ENCODE measurements at places on chromosomes 7 and 10.
A peak's percentile ranks its signal among the peaks of the same experiment; 100 is the strongest.

GRCh38 chr7:4683043-4683883, 1.2 kb downstream of the FOXK1 start:
- no peak for DNase-seq

DNA sequence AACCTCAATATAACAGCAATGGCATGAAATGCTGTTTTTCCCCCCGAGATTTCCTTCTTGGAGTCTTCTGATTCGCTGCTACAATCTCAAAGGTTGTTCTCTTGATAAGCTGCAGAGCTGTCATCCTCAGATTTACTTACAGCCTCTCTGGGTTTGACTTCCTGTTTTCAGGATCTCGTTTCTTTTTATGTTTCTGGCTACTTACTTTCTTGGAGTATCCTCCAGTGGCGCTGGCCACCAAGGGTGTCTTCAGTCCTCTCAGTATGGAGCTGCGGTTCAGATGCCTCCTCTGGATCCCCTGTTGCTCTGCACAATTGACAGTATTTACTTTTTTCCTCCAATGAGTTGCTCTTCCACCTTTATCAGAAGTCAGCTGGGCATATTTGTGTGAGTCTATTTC, 152.0 kb upstream of the TMEM72 start:
- no peak for DNase-seq

GRCh38 chr7:13282377-13282980, 595.0 kb downstream of the ARL4A start:
- DNase-seq: no peak

DNA sequence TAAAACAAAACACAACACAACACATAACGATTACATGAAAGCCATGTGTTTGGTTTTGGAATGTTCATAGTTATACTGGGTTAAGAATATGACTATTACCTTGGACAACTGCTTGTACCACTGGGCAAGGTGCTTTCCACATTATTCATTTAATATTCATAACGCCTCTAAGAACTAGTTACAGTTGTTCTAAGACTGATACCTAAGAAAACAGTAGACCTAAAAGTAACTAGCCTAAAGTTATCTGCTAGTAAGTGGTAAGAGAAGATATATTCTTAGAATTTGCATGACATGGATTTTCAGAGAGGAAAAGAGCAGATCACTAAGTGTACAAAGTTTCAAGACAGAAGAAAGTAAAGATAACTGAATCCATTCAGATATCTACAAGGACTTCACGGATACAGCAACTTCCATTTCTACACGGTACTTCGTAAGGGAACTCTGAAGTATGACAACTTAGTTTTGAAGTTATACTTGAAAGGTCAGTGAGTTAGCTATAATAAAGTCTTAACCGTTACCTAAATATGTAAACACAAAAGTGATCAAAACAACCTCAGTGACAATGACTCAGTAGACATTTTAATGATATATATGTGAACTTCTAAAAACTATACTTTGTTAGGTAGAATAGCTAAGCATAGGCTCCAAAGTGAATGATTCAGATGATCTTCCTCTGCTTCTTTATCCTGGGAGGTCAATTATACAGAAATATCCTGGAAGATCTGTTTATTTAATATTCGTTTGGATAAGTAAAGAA, 65.1 kb downstream of the MINDY3 start:
- no peak for DNase-seq

GRCh38 chr10:130655313-130656186, 519.4 kb downstream of the GLRX3 start:
- DNase-seq: no peak

- DNase-seq: no peak
Observed at GRCh38 chr7:74612015-74612829, 45.3 kb upstream of the GTF2I start.

DNA sequence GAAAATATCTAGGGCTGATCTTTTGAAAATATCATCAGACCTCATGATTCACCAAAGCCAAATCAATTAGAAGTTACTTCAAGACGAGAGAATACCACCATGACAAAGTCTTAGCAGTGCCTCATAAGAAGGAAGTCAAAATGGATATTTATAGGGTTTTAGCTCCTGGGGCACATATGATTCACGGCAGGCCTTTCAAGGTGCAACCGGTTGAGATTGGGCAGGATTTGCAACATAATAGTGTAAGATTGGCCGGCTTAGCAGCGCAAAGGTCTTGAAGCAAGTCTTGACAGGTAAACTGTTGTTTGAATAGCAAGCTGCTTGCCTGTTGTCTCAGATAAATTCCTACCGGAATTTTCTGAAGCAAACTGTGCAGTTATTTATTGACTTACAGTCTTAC, 17.5 kb downstream of the ADRB1 start:
- no peak for DNase-seq

DNA sequence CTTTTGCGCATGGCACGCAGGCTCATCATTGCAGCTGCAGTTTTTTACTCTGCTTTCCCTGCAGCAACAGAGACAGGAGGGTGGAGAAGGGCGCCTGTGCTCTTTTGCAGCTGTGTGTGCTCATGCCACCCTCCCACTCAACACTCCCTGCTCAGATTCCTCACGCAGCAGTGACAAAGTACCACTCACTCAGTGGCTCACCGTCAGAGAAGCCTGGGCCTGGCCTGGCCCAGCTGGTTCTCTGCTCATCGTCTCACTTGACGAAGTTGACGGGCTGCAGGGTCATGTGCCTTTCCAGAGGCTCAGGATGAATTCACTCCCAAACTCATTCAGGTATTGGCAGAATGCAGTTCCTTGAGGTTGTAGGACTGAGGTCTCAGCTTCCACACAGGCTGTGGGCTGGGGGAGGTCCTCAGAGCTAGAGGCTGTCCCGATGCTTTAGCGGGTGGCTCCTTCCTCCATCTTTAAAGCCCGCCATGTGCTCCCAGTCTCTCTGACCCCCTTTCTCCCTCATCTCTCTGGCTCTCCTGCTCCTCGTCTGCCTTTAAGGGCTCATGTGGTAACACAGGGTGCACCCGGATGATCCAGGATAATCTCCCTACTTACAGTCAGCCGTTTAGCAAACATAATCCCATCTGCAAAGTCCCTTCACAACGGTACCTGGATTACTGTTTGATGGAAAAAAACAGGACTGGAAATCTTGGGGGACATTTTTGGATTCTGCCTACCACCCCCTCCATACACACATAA, 25.8 kb downstream of the PTPRE start:
- no peak for DNase-seq

GRCh38 chr7:128000854-128001265, 30.4 kb downstream of the LRRC4 start:
- DNase-seq: no peak

GRCh38 chr10:5631936-5632335, 34.5 kb downstream of the ASB13 start:
- DNase-seq: no peak

GRCh38 chr7:50662996-50663395, 97.8 kb upstream of the DDC start:
- DNase-seq: no peak

DNA sequence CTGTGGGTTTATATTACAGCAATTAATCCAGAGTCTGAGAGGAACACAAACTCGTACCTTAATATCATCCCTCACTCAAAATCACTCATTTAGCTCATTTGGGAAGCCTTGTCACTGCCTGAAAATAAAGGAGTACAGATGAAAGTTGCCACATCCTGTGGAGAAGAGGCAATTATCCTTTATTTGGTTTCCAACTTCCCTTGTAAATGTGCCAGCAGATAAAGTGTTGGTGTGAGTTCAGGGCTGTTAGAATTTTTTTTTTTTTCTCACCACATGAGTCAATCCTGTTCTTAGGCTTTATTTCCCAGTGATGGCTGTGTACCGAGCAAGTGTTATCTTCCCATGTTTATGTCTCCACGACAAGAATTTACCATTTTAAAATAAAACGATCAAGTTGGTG, 99.0 kb upstream of the SMIM30 start:
- no peak for DNase-seq

- DNase-seq: no peak
Observed at GRCh38 chr7:167090-167855, 25.1 kb upstream of the FAM20C start.

DNA sequence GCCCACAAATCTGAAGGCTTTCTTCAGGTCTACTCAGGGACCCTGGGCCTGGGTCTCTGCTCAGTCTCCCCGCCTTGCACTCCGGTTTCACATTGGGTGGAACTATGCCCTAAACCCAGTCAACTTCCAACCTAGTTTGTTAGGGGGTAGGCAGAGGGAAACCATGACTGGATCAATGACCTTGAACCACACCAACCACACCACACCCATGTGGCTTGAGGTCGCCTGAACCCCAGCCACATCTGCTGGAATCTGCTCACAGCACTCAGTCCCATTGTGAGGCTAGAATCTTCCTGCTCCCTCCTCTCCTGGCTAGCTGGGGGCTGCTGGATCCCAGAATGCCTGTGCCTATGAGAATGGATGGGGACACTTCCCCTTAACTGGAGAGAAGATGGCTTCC, 17.9 kb downstream of the RFC2 start:
- no peak for DNase-seq

DNA sequence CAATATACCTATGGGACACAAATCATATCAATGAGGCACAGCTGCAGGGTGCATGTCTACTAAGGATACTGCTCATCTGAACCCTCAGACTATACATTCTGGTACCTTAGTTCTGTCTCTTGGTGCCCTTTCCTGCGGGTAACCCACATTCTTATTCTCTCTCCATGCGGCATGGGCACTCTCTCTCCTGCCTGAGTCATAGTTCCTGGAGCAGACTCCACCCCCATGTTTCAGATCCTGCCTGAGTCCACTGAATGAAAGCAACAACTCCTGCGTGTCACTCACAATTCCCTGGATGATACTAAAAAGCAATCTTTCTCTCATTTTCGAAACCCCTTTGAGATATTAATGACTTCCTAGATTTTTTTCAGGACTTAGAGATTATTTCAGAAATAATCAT, 653.1 kb upstream of the C7orf33 start:
- no peak for DNase-seq

DNA sequence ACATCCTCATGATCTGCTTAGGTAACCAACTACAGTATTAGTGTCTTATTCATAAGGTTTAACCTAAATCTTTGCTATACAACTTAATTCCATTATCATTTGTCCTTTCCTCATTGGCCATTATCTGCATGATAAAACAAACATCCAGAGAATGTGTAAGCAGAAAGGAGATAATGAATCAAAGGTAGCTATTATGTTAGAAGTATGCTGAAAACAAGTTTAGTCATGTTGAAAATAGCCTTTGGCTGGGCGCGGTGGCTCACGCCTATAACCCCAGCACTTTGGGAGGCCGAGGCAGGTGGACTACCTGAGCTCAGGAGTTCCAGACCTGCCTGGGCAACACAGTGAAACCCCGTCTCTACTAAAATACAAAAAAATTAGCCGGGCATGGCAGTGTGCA, 78.2 kb downstream of the NT5C2 start:
- DNase-seq: no peak

DNA sequence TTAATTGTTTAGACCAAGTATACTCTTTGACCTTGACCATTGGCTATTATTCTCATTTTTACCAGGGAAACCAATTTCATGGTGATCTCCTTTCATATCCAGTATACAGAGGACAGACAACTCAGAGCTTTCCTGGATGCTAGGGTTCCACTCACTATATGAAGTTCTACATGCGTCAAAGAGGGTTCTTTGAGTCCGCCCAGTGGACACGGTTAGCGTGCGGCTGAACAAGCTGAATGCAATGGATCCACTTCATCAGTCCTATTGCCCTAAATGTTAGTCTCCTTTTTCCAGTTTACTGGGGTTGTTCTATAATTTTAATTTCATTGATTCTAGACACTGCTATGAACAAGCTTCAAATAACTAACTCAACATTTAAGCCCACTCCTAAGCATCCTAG, 162.4 kb upstream of the PCLO start:
- DNase-seq: no peak

DNA sequence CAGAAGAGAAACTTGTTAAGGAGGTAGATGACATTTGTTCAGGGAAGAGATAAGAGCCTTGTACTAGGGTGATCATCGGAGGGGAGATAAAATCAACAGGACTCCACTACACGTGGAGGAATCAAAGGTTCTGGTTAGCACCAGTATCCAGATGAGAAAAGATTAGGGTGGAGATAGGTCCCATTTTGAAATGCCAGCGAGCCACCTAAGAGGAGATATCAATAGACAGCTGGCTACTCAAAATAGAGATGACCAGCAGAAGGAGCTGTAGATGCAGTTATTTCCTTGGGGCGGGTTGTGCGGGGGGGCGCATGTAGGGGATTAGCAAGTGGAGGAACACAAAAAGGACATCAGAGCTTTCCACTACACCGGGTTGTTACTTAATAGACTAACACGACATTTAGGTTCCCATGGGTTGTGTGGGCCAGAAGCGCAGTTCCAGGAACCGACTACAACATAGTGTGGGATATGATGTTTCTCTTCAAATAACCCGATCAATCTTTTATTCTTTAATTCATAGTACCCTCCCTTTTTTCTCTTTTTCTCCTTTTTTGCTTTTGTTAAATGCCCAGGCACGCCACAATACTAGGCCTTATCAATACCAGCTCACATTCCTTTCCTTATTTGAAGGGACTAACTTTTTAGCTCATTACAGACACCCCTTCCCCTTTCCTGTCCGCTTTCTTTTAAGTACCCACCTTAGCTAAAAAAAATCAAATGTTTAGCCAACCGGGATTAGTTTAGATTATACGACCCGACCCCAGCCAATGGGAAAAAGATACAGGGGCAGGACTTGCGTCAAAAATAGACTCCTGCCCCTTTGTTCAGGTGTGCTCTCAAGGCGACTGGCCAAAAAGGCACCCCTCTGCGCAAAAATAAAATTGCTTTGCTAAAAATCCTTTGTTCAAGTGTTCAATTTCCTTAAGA, 2.0 kb upstream of the KIF11 start:
- DNase-seq: no peak

DNA sequence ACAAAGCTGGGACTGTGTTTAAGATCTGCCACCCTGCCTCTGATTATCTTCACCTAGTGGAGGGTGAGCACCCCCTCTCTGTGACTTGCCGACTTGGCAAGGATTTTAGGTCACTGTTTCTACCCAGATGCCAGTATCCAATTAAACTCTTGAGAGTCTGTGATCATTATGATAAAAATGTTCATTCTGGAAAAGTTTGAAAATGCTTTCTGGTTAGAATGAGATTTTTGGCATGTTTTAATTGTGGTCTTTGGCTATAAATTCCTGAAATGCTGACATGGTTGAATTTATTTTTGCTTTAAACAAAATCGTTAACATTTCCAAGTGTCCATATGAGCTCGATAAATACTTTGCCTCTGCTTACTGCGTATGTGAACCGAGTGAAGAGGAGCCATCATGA, 221.4 kb downstream of the BICC1 start:
- no peak for DNase-seq

- DNase-seq: no peak
Observed at GRCh38 chr7:120735791-120736190, 122.2 kb downstream of the TSPAN12 start.

- no peak for DNase-seq
Observed at GRCh38 chr7:98357751-98358161, 43.1 kb downstream of the BAIAP2L1 start.

- no peak for DNase-seq
Observed at GRCh38 chr7:92681633-92682032, 91.4 kb upstream of the FAM133B start.

- DNase-seq: peak; percentile 58
Observed at GRCh38 chr10:73759512-73760115, 15.4 kb downstream of the SEC24C start.

GRCh38 chr10:80471715-80472233, 17.7 kb downstream of the TSPAN14 start:
- no peak for DNase-seq
